CD4-positive, alpha-beta T cell treated with Interleukin-4 for 1 hour (primary cell): ENCODE measurements at places on chromosomes 11 and 22.

- no peak for DNase-seq
Measured at GRCh38 chr11:134371436-134372185, 39.8 kb downstream of the GLB1L2 start.

GRCh38 chr11:134410766-134411165, 1.3 kb downstream of the B3GAT1 start:
- DNase-seq: no peak

- DNase-seq: no peak
Measured at GRCh38 chr11:117933930-117934329, 4.7 kb upstream of the TMPRSS13 start.

DNA sequence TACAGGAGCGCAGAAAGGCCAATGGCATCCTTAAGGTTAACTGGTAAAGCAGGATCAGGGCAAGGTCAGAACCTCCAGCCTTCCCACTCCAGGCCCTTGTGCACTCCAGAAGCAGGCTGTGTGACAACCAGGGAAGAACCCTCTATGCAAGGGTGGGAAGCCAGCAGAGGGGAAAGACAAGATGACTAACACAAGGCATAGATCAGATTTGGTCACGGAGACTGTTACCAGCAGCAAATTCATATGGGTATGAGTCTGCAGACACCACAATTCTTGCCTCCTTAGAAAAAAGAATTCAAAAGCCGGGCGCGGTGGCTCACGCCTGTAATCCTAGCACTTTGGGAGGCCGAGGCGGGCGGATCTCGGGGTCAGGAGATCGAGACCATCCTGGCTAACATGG, 39.8 kb upstream of the MTNR1B start:
- DNase-seq: no peak

DNA sequence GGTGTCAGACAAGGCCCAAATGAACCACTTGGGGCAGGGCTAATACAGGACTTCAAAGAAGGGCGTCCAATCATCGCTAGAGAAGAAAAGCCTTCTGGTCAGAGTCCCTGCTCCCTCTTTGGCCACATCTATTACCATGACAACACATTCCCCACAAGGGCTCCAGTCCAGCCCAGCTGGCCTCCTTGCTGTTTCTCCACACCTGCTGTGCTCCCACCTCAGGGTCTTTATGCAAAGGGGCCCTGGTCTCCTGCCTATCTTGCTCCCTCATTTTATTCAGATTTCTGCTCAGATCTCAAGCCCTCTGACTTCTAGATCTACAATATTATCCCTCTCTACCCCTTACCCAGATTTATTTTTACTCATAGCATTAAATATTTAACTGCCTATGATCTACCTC, 58.0 kb upstream of the KIRREL3 start:
- no peak for DNase-seq

GRCh38 chr11:117676501-117676900, 120.5 kb downstream of the DSCAML1 start:
- no peak for DNase-seq

GRCh38 chr11:14424096-14424495, 65.1 kb upstream of the RRAS2 start:
- no peak for DNase-seq

DNA sequence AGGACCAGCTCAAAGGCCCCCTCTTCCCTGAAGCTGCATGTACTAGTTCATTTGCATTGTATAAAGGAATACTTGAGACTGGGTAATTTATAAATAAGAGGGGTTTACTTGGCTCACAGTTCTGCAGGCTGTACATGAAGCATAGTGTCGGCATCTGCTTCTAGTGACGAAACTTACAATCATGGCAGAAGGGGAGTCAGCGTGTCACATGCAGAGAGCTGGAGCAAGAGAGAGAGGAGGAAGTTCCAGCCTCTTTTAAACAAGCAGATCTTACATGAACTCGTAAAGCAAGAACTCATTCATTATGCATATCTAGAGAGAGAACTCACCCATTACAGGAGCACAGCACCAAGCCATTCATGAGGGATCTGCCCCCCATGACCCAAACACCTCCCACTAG, 7.1 kb upstream of the HMGXB4 start:
- DNase-seq: no peak

- no peak for DNase-seq
Measured at GRCh38 chr11:61586792-61587430, 6.0 kb upstream of the SYT7 start.

GRCh38 chr11:82757660-82758357, 24.1 kb upstream of the FAM181B start:
- DNase-seq: no peak

- no peak for DNase-seq
Measured at GRCh38 chr22:48807155-48807554, 1020.5 kb downstream of the BRD1 start.
